Urinary bladder (tissue), 4 donors: ENCODE measurements at places on chromosomes 1 and 21. TPM values are rescaled to one million over a fixed set of nuclear protein-coding genes. Genes with fewer than 3 reads are reported as not detected.

- DNase-seq: no peak
Measured at GRCh38 chr1:178637841-178638240, 87.2 kb upstream of the RALGPS2 start.

Gene ARTN
- 2.4 TPM for polyA plus RNA-seq

DNA sequence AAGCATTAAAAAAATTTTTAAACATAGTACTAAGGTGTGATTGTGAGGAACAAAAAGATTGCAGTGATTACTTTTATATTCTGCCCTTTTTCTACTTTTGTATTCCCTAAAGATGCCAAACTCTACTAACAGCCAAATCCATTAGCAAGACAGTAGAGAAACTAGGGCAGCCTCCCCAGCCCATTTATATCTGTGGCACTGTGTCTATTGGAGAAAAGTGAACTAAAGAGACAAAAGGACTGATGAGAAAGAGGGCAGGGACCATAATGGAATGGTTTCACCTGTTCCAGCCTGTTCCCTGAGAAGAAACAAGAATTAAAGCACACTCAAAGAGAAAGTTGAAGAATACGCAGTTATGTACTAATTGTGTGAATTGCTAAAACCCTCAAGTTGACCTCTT, 56.6 kb downstream of the ATG4C start:
- DNase-seq: no peak

- no peak for DNase-seq
Measured at GRCh38 chr1:162316187-162316586, 60.5 kb downstream of the SPATA46 start.

Gene ANXA9
- 0.95 TPM for polyA plus RNA-seq

- DNase-seq: no peak
Measured at GRCh38 chr21:16751695-16752474, 761.0 kb upstream of the CXADR start.

- DNase-seq: no peak
Measured at GRCh38 chr1:214584805-214585766, 17.9 kb upstream of the CENPF start.

DNA sequence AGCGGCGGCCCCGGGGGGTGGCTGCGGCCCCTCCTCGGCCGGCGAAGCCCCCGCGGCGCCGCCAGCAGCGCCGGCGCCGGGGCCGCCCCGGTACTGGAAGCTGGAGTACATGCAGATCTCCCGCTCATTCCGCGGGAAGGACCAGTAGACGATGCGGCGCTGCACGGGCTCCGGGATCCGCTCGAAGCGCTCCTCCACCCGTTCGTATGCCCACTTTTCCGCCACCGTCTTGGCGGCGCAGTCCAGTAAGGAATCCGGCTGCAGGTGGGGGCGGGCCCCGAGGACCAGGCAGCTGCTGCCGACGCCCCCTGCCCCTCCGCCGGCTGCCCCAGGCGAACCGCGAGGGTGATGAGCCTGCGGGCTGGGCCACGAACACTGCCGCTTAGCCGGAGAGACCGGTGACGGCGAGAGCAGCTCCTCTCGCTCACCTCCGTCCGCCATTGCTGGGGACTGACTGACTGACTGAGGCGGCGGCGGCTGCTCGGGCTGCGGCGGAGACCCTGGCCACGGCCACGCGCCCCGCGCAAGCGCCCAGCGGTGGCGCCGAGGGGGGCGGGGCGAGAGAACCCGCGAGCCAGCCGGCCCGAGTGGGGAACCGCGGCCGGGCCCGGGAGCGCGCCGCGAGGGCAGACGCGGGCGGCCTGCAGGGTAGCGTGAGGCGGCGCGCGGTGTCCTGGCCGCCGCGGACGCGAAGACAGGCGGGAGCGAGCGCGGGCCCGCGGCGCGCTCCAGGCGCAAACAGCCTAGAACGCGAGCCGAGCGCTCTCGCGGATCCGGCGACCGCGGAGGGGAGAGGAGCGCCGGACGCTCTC, at the start of gene ZSWIM5:
TSS of gene ZSWIM5 (minus strand) at position 696 of the 812 bp plus-strand sequence. CDS start at position 441, 255 bp downstream.
- DNase-seq: peak; percentile 33

Gene SHISAL2A
- 0.20 TPM for polyA plus RNA-seq

- no peak for DNase-seq
Measured at GRCh38 chr1:204756349-204756748, 70.8 kb upstream of the LRRN2 start.

Gene SLAMF9
- polyA plus RNA-seq: not detected

Gene STMN1
- polyA plus RNA-seq: 49.4 TPM

DNA sequence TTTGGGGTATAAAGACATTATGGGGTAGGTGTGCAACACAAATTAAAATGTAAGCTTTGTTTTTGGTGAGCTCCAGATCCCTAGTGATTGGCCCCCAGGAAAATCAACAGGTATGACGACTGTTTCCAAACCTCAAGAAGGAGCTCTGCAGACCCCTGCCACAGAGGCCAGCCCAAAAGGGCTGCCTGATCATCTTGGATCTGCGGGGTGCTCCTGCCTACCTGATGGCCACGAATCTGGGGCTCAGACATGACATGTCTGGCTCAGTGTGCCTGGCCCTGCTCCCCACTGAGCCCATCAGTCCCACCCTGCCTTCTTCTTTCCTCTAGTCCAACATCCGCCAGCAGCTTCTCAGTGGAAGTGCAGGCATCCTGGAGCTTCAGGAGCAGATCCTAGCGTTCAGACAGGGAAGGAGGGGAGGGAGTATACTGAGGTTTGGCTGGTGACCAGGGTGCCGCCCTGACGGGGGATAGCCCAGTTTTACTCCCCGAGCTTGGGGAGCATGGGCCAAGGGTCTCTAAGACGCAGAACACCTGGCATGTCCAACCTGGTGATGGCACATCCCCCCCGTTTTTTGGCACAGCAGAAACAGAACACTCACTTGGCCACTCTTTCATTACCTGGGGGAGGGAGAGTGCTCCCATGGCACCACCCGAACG, 31.8 kb downstream of the ZNF496 start:
- DNase-seq: no peak

Gene EXTL1
- polyA plus RNA-seq: 0.58 TPM

DNA sequence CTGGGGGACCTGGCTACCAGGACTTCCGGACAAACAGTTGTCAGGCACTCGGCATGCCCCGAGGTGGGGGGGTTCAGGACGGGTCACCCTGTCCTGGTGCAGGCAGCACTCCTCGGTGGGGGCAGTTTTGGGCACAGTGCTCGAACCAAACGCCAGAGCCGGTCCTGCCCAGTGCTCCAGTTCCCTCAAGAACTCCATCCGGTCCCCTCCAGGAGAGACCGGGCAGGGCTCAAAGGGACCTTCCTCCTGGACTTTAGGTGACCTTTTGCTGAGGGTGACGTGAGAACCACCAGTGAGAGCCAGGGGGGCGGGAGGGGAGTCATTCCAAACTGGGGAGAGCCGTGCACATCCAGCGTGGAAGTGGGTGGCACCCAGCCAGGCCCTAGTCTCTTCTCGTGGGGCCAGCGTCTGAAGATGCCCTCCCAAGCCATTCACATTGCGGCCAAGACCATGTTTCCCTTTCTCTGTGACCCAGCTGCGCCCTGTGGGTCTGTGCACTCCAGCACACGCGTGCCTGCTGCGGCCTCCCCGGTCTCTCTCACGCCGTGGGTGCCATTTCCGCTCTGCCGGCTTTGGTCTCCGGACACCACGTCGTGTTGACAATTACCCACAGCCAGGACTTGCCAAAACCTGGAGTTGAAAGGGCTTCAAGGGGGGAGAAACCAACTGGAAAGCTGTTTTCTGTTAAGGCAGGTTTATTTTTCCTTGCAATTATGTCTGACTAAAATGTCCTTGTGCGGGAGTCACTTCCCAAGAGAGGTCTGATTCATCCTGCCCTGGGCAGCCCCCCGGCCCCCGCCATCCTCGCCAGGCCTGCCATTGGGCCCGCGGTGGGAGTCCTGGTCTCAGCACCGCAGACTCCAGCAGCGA, 178.8 kb upstream of the ARHGEF16 start:
- DNase-seq: no peak

DNA sequence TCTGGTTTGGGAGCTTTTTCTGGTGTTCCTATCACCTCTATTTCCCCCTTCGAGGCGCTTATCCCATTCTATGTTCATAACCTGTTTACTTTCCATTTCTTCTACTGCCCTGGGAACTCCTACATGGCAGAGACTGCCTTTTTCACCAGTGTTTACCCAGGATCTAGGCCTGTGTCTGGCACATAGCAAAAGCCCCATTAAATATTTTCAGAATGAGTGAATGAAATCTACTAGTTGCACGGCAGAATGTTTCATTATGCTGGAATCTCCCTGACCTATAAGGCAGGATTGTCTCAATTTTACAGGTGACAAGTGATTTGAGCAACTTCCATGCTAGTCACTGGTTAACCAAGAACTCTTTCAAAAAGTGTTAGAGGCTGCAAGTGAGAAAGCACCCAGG, 70.1 kb downstream of the PGM1 start:
- no peak for DNase-seq

DNA sequence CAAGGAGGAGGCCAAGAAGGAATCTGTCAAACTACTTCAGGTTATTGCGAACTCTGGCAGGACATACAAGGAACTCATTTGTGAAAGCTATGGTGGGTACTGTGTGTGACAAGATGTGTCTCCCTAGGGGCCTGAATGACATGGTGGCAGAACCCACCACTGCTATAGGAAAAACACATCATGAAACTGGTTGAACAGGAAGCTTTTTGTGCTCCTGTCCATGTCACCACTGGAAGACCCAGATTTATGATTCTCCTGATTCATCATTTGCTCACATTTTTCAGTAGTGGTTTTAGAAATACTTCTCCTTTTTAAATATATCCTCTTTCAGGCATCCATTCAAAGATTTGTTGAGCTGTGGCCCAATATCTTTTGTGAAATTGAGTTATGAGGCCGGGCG, 23.6 kb downstream of the ARMH1 start:
- DNase-seq: no peak

DNA sequence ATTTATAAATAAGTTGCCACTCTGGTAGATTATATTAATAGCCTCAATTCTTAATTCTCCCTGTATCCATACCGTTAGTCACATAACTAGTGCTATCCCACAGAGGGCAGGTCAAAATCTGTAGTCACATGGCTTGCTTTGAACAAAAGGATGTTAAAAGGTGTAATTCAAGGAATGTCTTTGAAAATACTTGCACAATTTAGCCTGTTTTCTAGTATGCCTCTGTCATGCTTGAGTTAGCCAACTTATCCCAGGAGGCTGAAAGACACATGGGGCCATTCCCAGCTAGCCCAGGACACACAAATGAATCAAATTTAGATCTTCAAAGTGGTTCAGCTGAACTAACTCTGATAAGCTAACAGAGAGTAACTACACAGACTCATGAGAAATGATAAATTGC, 758.5 kb upstream of the NEGR1 start:
- no peak for DNase-seq

Gene FCRL6
- polyA plus RNA-seq: 0.20 TPM

- no peak for DNase-seq
Measured at GRCh38 chr1:239123260-239123659, 263.1 kb upstream of the CHRM3 start.

GRCh38 chr21:46294647-46295176, 8.6 kb downstream of the YBEY start:
- DNase-seq: no peak
